Iris pigment epithelial cell (primary cell): ENCODE measurements at places on chromosomes 6 and 20.

DNA sequence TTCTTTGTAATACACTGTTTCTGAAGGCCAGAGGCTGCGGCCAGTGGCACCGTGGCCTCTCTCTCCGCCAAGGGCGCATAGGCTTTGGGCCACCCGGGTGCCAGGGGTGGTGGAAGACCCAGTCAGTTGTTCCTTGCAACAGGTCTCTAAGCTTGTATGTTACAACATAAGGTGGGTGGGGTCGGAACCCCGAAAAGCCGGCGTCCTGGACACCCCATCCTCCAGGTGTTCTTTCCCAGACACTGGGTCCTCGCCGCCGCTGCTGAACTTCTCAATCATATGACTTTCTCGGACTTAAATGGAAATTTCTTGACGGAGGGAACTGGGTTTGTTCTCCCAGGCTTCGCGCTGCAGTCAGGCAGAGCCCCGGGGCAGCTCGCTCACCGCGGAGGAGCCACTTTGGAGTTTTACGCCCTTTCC is 983 bp upstream of the KCNQ5 start:
- DNase-seq: no peak

DNA sequence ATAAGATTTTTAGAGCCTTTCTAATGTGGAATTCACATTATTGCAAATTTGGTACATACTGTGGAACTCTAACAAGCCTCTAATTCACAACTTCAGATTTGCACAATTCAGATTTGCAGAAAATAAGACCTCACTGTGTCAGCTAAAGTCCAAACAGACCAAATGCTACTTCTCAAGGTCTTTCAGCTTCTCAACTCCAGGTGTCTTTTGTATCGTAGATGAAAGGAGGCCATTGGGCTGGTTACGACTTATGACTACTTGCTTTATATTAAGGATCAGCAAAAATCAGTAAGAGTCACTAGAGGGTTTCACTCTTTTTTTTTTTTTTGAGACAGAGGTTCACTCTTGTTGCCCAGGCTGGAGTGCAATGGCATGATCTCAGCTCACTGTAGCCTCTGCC is 37.8 kb downstream of the ZNF217 start:
- no peak for DNase-seq

GRCh38 chr20:45798935-45799642 is 7.3 kb downstream of the DNTTIP1 start:
- DNase-seq: peak; percentile 51

DNA sequence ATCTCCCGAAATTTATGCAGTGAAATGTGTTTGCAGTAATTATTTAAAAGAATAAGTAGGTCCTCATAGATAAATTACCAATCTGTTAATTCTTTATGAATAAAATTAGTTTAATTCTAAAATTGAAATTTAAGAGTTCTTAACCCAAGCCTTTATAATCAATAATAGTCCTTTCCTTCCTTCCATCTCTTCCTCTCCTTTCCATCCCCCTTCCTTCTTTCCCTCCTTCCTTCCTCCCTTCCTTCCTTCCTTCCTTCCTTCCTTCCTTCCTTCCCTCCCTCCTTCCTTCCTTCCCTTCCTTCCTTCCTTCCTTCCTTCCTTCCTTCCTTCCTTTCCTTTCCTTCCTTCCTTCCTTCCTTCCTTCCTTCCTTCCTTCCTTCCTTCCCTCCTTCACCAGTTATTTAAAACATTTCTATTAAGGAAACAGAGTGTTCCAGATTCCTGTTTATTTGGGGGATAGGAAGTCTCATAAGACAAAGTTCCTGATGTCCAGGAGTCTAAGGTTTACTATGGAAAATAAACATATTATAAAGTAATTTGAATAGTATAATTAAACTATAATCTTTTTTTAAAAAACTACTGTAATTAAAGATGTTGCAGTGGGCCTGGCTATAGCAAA is 285.3 kb upstream of the NOX3 start:
- no peak for DNase-seq

DNA sequence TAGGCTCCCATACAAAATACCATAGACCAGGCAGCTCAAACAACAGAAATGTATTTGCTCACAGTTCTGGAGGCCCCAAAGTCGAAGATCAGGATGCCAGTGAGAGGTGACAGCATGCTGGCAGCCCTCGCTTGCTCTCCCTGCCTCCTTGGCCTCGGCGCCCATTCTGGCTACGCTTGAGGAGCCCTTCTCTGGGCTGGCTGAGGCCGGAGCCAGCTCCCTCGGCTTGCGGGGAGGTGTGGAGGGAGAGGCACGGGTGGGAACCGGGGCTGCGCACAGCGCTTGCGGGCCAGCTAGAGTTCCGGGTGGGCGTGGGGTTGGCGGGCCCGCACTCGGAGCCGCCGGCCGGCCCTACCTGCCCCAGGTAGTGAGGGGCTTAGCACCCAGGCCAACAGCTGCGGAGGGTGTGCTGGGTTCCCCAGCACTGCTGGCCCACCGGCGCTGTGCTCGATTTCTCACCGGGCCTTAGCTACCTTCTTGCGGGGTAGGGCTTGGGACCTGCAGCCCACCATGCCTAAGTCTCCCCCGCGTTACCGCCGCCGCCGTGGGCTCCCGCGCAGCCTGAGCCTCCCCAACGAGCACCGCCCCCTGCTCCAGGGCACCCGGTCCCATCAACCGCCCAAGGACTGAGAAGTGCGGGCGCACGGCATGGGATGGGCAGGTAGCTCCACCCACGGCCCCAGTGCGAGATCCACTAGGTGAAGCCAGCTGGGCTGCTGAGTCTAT is 32.6 kb upstream of the SERPINB9 start:
- DNase-seq: no peak

- no peak for DNase-seq
Measured at GRCh38 chr20:13286607-13287006, 65.5 kb downstream of the ISM1 start.

- peak; percentile 67 for DNase-seq
Measured at GRCh38 chr6:30798494-30798893, 54.1 kb upstream of the IER3 start.

- DNase-seq: peak; percentile 93
Measured at GRCh38 chr6:118876814-118877213, 17.1 kb upstream of the ASF1A start.

- peak; percentile 20 for DNase-seq
Measured at GRCh38 chr6:52285177-52286068, 881 bp upstream of the MCM3 start.

- peak; percentile 42 for DNase-seq
Measured at GRCh38 chr20:17226410-17227218, at the start of gene PCSK2. PCSK2 (plus strand) TSS chr20:17227040; CDS start chr20:17227306, 266 bp downstream.

- peak; percentile 68 for DNase-seq
Measured at GRCh38 chr6:43702534-43703440, 15.2 kb upstream of the MRPS18A start.

GRCh38 chr6:118896339-118897136 is 2.6 kb downstream of the ASF1A start:
- DNase-seq: peak; percentile 71

DNA sequence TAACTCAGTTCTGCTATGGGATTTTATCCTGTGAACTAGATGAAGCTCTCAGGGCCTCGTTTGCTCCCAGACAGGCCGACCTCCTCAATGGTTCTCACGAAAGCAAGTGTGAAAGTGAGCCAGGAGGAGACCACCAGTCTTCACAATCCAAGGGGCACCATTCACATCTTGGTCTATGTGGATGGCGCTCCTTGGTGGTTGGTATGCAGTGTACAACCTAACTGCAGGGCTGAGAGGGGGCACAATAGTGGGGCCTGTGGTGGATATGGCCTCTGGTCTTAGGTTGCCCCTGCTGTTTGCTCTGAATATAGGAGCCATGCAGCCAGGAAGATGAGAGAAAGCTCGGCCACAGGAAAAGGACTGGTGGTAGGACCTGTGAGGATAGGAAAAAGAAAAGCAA is 24.7 kb downstream of the TRIM26 start:
- no peak for DNase-seq

DNA sequence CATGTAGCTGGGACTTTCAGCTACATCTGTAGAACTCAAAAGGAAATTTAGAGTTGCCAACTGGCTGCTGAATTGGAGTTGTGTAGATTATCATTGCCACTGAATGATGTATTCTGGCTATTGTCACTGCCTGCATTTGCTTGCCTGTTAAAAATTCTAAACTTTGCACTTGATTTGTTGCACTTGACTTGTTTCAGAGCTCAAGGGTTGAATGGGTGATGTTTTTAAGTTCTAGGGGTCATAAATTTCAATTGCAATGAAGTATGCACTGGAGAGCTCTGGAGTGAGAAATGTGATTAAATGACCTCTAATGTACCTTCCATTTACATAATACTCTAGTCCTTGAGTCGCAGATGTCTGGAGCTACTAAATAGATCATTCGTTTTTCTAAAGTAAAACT is 102.4 kb downstream of the TNFRSF21 start:
- DNase-seq: no peak

GRCh38 chr6:140155451-140156126 is 781.1 kb upstream of the CITED2 start:
- no peak for DNase-seq

DNA sequence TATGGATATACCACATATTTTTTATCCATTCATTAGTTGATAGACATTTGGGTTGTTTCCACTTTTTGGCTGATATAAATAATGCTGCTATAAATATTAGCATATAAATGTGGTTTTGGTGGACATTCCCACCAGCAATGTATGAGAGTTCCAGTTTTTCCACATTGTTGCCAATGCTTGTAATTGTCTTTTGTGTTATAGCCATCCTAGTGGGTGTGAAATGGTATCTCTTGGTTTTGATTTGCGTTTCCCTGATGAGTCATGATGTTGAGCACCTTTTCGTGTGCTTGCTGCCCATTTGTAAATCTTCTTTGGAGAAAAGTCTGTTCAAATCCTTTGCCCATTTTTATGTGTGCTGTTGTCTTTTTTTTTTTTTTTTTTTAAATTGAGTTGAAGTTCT is 54.4 kb downstream of the DHX35 start:
- DNase-seq: no peak

- DNase-seq: no peak
Measured at GRCh38 chr20:17825960-17826843, 126.4 kb downstream of the BANF2 start.

- DNase-seq: no peak
Measured at GRCh38 chr6:125367036-125367782, 65.4 kb upstream of the HDDC2 start.

DNA sequence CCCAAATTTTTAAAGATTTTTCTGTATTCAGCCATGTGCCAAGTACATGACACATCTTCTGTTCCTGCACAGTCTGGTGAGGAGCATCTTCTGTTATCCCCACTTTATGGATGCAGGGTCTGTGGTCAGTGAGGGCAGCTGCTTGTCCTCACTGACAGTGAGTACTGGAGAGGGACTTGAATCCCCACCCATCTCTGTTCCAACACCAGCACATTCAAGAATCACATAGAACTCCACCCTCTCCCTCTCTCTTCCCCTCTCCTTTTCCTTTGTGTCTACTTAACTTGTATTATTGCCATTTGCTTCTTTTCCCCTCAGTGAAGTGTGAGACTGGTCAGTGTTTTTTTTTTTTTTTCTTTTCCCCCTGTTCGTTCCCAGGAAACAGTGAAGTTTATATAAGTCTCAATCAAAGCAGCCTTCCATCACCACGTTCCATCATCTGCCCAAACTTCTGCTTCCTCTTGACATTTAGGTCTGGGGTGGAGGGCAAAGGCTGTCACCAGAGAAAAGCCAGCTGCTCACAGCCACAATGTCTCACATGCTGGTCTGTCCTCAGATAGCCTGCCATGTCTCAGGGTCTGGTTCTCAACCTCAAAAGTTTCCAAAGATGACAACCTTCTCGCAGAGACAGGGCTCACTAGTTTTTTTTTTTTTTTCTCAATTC is 110.0 kb upstream of the SSTR4 start:
- no peak for DNase-seq

DNA sequence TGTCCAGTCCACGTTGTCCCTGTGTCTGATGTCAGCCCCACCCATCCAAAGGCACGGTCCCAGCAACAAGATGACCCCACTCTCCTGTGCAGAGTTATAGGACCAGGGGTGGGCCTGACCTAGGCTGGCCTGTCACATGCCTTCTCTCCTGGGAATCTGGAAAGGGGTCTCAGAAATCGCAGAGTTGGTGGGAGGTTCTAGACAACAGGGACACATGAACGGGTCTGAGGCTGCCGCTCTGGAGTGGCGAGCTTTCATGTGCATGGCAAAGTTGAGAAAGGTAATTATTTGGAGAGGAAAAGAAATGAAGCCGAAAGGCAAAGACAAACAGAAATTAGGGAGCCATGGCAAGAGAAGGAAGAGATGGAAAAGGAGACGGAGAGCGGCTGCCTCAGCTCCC is 29.5 kb downstream of the BFSP1 start:
- DNase-seq: no peak

- no peak for DNase-seq
Measured at GRCh38 chr6:39040080-39040673, 8.4 kb upstream of the GLP1R start.

DNA sequence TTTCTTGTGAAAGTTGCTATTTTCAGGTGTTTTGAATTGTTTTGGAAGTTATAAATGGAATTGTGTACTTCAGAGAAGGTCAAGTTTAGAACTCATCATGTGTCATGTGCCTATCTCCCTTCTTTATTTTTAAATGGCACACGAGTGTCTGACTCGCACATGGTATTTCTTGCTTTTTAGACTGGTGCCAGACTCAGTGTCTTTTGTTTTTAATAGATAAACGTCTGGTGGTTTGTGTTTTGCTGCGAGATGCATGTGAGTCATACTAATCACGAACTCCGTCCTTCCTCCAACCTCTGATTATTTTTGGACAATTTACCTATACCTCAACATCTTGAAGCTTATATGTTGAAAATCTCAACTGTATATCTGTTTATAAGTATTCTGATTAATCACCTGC is 292.1 kb downstream of the CDKAL1 start:
- peak; percentile 89 for DNase-seq

GRCh38 chr20:50646483-50646996 is 44.8 kb downstream of the RIPOR3 start:
- DNase-seq: peak; percentile 88

DNA sequence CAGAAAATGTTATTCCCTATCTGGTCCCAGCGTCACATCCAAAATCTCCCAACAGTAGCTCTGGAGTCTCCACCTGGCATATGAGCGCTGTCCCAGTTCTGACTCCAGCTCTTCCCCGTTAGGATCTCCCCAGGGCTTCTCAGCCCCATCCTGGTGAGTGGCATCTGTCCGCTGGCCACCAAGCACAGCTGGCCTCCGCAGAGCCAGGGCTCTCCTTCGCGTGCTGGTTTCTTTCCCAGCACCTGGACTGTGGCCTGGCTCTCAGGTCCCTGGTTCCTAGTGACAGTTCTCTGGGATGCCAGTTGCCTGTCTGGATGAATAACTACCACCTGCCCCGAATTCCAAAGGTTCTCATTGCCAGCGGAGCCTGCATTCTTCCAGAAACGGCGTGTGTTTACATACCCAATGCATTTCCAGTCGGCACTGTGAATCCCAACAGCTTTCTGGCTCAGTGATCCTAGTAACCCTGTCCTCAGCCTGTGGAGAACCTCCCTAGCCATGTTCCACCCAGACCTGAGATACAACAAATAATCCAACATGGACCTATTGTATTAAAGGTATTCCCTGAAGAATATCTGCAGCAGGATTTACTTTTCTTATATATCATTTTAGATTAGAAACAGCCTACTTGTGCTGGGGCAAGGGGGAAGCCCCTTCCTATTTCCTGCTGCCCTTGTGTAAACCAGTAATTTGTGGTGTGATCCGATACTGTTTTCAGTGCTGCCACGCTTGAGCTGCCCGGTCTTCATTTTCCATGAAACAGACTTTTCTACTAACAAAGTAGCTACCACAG is 69.9 kb upstream of the PDE10A start:
- DNase-seq: no peak

GRCh38 chr6:159686703-159687102 is 6.3 kb downstream of the SOD2 start:
- DNase-seq: no peak

- peak; percentile 11 for DNase-seq
Measured at GRCh38 chr20:32600681-32601237, 15.6 kb upstream of the NOL4L start.
